ENCODE measurements at places on chromosomes 1 and 21. TPM values are rescaled to one million over a fixed set of nuclear protein-coding genes. Genes with fewer than 3 reads are reported as not detected.

The SYCP1 gene
- total RNA-seq: 0.38 TPM

The FCRLB gene
- 2.2 TPM for total RNA-seq

DNA sequence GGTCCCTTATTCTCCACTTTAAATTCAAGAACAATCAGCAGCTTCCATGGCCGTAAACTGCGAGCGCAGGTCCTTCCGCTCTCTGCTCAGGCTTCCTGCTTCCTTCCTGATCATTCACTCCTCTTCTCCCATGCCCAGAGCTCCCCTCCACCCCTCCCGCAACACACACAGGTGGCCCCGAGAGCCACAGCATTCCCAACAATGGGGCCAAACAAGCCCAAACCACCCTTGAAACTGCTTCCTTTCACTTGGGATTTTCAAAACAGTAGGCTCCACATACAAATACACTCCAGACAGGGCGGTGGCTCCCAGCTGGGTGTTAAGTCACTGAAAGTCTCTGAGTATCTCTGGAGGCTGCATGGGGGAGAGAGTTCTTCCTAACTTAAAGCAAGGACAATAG lies 11.4 kb downstream of the FAM89A start:
- DNase-seq: no peak

GRCh38 chr1:112358798-112359408 lies 37.1 kb upstream of the CTTNBP2NL start:
- DNase-seq: peak; percentile 62

DNA sequence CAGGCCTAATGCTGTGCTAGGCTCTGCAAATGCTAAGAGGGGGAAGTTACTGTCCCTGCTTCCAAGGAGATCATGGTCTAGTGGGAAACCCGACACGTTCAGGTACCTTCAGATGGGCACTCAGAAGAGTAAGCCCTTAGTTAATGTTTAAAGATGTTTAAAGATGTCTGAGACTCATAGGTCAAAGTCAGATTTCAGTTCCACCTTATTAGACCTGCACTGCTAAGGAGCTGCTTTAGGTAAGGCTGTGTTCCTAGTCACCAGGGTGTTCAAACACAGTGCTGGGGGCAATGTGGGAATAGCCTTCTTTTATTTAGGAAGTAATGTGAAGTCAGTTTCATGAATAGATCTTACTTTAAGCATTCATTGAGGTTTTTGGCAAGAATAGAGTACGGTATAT lies 3.8 kb upstream of the RUSC1 start:
- no peak for DNase-seq

The IFNAR2 gene
- 31.5 TPM for total RNA-seq

- no peak for DNase-seq
Observed at GRCh38 chr21:32562915-32563314, 22.4 kb downstream of the TCP10L start.

The LENEP gene
- total RNA-seq: not detected

Data from omental fat pad (tissue), 4 donors.